ENCODE measurements at places on chromosomes 12 and 14.
A peak's percentile ranks its signal among the peaks of the same experiment; 100 is the strongest.

DNA sequence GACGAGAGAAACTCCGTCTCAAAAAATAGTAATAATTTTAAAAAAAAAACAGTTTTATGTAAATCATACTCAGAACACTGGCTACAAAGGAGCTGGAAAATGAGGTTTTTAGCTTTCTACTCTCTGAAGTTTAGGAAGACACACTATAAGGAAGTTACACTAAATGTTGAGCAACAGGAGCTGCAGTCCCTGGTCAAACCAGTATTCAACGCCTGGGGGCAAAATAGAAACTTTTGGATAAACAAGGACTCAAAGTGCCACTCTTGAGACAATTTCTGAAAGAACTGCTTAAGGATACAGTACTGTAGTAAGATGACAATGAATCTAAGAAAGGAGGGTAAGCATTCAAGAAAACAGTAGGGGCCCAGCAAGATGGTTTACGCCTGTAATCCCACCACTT is 29.3 kb downstream of the ACTR6 start:
- DNase-seq, result no peak

DNA sequence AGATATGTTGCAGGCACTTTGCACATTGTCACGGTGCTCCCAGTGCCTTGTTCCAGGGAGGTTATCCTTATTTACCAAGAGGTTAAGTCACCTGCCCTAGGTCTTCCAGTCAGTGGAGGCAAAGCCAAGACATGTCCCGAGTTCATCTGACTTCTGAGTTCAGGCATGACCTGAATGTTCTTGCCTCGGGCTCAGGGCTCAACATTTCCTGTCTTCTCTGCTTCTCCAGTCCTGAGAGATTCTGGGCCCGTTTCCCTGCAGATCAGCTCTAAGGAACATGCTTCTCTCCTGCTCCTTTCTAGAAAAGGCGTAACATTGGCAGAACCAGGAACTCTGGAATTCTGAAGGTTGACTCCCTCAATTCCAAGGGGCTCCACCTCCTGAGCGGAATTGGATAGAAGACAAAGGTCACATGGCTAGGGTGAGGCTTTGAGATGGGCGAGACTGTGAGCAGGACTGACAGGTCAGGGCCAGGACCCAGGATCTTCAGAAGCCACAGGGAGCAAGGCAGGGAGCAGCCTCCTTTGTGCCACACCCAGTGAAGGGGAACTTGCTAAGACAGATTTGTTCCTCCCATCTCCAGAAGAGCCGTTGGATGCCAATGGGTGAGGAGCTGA is 19.9 kb downstream of the BDKRB2 start:
- no peak for DNase-seq

- no peak for DNase-seq
These were observed 47.6 kb downstream of the TMEM132C start for GRCh38 chr12:128314611-128315010.

DNA sequence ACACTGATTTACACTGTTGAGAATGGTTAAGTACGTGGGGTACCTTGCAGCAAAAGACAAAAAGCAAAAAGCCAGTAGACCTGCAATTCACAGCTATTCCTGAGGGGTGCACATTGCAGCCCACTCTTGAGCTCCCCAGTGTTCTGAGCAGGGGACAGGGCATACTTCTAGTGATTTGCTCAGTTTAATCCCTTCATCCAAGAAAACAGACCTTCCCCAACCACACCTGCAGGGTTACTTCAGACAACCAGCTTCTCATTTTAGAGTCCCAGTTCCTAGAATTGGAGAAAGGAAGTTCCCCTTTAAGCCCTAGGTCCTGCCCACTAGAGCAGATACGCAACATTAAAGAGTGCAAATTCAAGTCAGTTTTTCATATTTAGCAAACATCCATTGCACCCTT is 3.6 kb upstream of the WSB2 start:
- no peak for DNase-seq

- DNase-seq, result peak; percentile 36
These were observed 75.4 kb downstream of the IFT81 start for GRCh38 chr12:110199339-110200123.

- DNase-seq, result no peak
These were observed 3.7 kb upstream of the BEGAIN start for GRCh38 chr14:100590726-100591452.

- no peak for DNase-seq
These were observed 480.7 kb upstream of the DCN start for GRCh38 chr12:91663310-91663709.

- DNase-seq, result no peak
These were observed 450.6 kb downstream of the DPF3 start for GRCh38 chr14:72443256-72443655.

DNA sequence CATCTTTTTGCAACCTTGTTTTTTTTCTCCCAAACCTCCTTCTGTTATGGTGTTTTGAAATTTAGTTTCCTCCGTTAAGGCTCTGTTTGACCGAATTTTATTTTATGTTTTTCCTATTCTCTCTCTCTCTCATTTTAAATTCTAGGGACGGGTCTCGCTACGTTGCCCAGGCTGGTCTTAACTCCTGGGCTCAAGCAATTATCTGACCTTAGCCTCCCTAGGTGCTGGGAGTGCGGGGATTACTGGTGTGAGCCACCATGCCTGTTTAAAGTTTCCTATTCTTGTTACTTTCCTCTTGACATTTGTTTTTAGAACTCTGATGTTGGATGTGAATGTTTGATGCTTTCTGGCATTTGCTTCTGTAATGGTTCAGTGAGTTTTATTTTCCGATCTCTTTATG is 1.0 kb downstream of the ZC3H14 start:
- DNase-seq, result no peak

DNA sequence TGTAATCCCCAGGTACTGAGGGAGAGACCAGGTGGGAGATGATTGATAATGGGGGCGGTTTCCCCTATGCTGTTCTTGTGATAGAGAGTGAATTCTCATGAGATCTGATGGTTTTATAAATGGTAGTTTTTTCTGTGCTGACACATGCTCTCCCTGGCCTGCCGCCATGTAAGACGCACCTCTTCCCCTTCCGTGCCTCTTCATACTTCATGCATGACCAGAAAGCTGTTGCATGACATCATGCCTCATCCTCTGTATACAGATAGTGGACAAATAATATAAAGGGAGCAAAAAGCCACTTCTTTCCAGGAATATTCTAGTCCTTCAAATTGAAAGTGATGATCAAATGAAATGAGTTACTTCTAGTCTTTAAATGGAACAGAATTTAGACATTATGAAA is 47.3 kb upstream of the LRIG3 start:
- peak; percentile 23 for DNase-seq

DNA sequence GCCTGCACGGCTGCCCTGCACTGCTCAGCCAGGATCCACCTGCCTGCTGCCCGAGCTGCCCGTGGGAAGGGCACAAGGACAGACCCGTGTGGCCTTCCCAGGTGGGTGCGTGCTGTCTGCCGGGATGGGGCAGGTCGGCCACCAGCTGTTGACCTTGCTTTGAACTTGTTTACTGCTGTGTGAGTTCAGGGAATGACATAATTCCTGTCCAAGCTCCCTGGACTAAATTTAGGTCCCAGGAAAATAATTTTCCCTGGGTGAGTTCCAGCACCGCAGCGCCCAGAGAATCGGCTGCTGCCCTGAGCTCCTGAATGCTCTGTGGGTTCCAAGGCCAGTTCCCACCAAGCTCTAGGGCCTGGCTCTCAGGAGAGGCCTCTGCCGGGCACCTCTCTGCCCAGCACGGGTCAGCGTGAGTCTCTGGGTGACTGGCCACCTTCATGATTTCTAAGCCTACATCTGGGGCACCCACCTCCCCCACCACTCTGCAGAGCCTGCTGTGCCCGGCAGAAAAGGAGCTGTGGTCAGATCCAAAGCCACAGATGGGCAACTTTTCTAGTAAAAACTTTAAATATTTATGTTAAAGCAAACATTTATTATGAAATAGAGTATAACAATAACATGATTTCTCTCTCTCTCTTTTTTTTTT is 27.2 kb upstream of the MLXIP start:
- no peak for DNase-seq
